ENCODE measurements at places on chromosomes 3 and 15. TPM values are rescaled to one million over a fixed set of nuclear protein-coding genes. Genes with fewer than 3 reads are reported as not detected.
A peak's percentile ranks its signal among the peaks of the same experiment; 100 is the strongest.

GRCh38 chr3:50606596-50606995 lies 5.0 kb downstream of the CISH start:
- DNase-seq: no peak

GRCh38 chr3:176683382-176683781 lies 513.9 kb downstream of the TBL1XR1 start:
- no peak for DNase-seq

DNA sequence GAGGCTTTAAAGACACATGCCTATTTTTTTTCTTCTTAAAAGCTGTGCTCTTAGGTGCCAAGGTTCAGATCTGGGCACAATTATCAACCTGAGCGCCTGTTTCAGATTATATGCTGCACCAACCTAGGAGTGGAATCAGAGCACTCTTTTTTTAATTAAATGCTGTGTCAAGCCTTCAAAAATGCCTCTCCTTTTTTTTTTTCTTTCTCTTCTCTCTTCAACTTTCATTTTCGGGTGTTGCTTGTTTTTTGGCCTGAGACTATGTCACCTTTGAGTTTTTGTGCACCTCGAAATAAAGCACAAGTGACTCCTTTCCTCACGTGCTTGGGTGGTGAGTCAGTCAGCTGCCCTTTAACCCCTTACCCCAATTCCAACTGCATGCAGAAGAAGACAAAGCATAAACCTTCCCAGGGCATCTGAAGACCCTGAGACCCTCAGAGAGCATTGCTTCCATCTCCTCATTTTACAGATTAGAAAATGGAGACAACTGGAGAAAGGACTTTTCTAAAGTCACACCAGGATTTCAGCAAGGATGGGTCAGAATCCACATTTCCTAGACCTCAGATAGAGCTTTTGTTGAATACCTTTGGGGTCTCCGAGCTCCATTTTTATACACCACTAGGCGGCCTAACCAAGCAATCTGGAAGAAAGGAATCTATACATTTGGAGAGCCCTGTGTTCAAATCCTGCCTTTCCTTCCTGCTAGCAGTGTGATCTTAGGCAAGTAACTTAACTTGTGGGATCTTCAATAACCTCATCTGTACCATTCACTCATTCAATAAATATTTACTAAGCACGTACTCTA lies 631 bp upstream of the PRICKLE2 start:
- no peak for DNase-seq

DNA sequence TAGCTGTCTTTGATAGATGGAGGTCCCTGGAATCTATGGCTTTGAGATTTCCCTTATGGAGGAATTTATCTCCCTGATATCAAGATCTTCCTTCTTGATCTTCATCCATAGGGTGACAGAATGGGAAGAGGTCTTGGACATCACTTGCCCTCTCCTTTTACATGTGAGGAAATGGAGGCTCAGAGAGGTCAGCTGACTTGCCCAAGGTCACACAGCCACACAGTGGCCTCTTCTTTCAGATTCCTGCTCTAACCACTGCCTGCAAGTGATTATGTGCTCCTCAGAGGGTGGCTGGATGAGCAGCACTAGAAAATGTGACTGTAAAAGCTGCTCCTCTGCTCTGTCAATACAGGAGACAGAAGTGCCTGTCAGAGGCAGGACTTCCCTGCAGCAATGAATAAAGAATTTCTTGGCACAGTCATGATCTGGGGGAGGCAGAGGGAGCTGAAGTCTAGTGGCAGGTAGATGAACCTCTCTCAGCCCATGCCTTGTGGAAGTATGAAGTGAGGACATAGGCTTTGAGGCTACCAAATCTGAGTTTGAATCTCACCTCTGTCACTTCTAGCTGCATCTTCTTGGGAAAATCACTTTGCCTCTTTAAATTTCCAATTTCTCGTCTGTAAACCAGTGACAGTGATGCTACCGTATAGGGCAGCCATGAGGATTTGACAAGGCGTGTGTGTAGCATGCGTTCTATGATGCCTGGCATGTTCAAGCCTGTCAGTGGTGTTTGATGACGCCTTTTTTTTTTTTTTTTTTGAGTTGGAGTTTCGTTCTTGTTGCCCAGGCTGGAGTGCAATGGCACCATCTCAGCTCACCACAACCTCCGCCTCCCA lies 12.0 kb downstream of the SSUH2 start:
- DNase-seq: peak; percentile 89

GRCh38 chr15:87689716-87690115 lies 566.8 kb downstream of the NTRK3 start:
- DNase-seq: no peak

DNA sequence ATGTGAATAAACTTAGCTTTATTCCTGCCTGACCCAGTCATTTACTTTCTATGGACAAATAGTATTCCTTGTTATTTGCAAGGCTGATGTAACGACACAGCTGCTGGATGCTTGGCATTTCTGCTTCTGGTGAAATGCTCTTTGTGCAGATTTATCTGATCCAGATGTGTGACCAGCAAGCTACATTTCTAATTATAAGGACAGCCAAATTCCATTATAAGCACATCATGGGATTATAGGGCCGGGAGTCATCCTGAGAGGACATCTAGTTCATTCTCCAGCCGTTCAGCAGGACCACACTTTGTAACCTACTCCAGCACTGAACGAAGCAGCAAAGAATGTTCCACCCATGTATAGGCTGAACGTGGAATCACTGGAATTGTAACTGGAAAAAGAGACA lies 42.9 kb downstream of the FNDC3B start:
- DNase-seq: no peak

DNA sequence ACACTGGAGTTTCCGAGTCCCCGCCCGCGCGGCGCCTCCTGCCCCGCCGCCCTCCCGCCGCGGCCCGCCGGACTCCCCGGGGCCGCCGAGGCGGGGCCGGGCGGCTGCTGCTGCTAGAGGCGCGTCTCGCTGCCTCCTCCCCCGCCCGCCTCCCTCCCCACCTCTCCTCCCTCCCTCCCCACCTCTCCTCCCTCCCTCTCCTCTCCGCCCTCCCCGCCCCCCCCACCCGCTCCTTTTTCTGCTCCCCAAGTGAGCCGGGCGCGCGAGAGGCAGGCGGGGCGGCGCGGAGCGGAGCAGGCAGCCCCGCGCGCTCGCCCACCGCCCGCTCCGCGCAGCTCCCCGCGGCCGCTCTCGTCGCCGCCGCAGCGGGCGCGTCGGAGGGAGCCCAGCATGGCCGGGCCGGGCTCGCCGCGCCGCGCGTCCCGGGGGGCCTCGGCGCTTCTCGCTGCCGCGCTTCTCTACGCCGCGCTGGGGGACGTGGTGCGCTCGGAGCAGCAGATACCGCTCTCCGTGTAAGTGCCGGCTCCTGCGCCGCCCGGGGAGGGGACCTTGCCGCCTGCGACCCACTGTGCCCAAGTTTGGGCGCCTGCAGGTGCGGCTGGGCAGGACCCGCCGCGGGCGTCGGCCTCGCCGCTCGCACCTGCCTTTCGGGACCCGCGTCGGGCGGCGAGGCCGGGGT lies at the start of gene CACNA2D3:
Gene CACNA2D3, plus strand, starts transcription at position 229 of the 679 bp plus-strand sequence.
- no peak for DNase-seq

DNA sequence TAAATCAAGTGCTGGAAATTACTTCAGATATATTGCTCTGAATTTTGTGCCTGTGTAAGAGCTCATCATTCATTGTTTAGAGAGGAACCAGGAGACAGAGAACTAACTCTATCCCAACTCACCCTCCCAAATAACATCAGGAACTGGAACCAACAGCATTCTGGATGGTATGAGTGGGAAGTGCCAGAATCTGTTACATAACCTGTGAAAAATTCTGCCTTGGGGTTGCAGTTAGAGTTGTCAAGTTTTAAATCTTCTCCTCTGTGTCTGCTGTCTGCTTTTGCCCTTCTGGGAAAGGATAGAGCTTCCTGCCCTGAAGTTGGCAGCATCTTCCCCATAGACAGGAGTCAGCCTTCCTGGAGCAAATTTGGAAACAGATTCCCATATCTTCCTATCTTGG lies 41.2 kb downstream of the TIMP4 start:
- DNase-seq: no peak

DNA sequence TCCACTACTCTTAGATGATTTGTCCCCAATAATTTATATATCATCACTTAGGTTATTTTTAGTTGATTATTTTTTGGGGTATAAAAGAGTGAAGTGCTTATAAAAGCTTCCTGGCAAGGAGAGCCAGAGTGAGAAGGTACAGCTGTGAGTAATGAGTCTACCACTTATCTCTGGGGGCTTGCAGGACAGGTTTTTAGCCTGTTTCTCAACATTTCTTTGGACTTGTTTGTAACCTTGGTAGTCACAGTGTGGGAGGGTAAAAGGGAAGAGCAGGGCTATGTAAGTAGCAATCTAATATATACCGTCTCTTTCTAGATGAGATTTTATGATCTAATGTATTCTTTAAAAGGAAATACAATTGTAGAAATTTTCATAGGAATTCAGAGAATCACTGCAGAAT lies 321.3 kb upstream of the GOLIM4 start:
- DNase-seq: peak; percentile 86

DNA sequence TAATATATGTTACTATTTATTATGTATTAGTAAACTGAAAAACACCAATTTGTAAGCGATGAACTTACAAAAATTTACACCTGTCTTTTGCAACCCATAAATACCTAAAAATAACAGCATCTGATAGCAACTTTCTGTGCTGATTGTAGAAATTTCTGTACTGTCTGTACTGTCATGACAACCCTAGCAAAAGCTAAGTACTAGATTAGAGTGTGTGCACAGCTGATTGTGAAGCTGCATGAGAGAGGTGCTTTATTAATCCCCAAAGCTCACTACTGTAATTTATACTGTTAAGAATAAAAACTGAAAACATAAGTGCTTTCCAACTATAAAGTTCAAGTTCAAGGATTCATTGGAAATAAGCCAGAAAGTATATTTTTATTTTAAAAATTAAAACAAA lies 815 bp downstream of the BCL2A1 start:
- no peak for DNase-seq

DNA sequence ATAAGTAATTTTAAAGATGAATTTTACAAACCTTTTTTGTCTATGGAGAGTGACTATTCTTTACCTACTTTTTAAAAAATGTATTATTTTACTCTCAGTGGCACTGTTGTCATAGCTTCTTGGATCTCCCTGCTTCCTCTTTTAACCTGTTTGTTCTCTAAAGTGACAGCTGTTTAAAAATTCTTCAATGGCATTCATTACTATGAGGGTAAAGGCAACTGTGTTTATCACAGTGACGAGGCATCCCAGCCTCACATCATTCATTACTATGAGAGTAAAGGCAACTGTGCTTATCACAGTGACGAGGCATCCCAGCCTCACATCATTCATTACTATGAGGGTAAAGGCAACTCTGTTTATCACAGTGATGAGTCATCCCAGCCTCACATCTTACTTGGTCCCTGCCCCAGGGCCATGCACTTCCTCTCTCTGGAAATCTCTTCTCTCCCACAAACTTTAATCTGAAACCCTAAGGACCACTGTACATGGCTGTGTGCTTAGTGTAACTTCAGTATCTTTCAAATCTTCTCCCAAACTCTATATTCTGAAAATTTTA lies 101.7 kb upstream of the ZNF717 start:
- DNase-seq: no peak

GRCh38 chr15:75920079-75920478 lies 16.4 kb downstream of the FBXO22 start:
- no peak for DNase-seq

DNA sequence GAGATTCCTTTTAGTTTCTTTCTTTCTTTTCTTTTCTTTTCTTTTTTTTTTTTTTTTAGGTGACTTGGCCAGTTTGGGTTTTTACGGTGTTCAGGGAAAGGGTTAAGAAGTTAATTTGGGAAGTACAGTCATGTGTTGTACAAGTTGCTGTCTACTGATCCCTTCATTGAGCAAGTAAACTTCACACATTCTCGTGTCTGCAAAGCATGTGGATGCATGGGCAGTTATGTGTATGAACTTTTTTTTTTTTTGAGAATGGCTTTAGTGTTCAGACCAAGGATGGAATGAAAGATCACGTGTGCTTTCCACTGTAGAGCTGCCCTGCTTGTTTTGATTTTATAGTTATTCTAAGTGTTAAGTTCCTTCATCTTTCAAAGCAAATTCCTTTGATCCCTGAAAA lies 132.3 kb downstream of the PGPEP1L start:
- DNase-seq: no peak

DNA sequence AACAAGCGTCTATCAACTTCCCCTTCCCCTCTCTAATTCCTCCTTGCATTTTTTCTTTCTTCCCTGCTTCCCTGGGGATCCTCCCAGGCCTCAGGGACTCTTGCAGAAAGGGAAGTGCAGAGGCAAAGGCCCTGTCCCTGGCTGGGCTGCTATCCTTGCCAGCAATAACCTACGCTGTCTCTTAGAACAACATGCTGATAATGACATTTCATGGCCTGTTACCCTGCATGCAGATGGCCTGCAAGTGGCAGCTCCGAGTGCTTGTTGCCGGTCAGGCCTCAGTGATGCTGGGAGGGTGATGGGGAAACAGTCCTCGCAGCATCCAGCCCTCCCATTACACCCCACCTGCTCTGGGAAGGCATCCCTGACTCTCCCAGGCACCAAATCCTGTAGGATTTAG lies 167.6 kb downstream of the RAB11A start:
- DNase-seq: no peak

DNA sequence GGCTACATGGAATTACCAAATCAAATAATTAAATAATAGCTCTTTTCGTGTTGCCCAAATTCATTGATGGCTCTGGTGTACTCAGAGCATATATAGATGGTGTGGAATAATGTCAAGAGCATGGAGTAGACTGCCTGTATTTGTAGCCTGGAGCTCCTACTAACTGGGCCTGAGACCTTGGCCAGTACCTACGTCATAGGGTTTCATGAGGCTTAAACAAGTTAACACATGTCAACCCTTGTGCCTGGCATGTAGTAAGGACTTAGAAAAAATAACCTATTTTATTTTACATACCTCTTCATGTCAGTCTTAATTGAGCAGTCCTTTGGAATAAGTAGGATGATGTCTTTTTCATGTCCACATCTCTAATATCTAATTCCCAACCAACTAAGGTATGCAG lies 223.7 kb upstream of the DPH6 start:
- DNase-seq: peak; percentile 78

GRCh38 chr15:60695713-60696522 lies 217.0 kb upstream of the ICE2 start:
- peak; percentile 20 for DNase-seq

DNA sequence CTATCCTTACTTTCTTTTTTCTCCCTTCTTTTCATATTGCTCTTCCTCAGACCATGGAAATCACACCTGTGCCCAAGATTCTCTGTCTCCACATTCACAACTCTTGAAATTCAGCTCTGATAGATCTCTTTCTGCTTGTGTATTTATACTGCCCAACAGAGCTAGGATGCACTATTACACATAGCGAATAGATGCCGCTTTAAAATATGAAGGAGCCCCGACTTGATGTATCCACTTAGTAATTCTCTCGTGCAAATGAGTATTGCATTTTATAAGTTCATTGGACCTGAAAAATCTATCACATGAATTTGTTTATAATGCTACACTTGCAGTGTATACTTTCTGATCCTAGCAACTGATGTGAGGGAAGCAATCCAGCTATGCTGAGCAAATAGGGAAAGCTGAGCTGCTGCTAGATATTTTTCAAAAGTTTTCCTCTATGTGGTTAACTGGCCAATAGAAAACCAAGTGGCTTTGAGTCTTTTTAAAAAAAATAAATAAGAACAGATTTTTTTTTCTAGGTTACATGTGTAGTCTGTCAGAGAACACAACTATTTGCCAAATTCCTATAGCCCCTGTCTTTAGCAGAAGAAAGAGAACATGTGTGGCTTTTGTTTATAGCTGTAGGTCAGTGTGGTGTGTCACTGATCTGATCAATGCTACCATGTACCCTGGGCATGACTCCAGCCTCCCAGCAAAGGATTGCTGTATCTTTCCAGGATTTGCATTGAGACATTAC lies 64.3 kb upstream of the LEKR1 start:
- peak; percentile 50 for DNase-seq

ERC2 gene
- total RNA-seq: 0.13 TPM

OR5K3 gene
- not detected for total RNA-seq

NR1I2 gene
- total RNA-seq: not detected

TF gene
- total RNA-seq: under 0.01 TPM

CIDEC gene
- total RNA-seq: not detected

TNFSF10 gene
- 24.6 TPM for total RNA-seq

Measured in bronchial epithelial cell (primary cell).